ENCODE measurements at places on chromosomes 1 and 21. TPM values are rescaled to one million over a fixed set of nuclear protein-coding genes. Genes with fewer than 3 reads are reported as not detected.

DNA sequence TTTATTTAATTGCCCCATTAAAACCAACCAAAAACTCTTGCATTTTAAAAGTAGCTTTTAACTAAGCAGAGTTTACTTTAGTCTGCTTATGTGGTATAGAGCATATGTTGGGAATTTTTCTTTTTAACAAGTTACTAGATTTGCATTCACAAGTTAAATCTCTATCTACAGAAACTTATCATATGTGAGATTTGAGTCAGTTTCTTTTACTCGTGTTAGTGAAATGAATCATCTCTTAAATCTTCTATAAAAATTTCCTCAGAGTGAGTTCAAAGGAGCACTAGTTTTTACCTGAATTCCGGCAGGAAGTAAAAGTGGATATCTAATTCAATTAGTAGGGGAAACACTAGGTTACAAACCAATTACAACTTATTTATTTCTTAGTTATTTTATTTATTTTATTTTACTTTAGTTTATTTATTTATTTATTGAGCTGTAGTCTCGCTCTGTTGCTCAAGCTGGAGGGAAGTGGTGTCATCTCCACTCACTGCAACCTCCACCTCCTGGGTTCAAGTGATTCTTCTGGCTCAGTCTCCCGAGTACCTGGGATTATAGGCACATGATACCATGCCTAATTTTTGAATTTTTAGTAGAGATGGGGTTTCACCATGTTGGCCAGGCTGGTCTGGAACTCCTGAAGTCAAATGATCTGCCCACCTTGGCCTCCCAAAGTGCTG lies 1609.6 kb upstream of the B3GALT2 start:
- H3K4me1 ChIP-seq, result no peaks in the 10 kb centered on the region
- no peaks in the 10 kb centered on the region for H3K27me3 ChIP-seq
- DNase-seq, result no peak

GRCh38 chr1:212668477-212668876 lies 31.2 kb downstream of the BATF3 start:
- H3K36me3 ChIP-seq, result no peaks in the 10 kb centered on the region
- peaks cover 4% of the 10 kb centered on the region for H3K4me1 ChIP-seq
- peak overlapping the region; percentile 66 for H3K27ac ChIP-seq
- no peak for DNase-seq

GRCh38 chr1:155078469-155079209 lies at the start of gene EFNA3:
TSS of gene EFNA3 (plus strand) at chr1:155078837. CDS start at chr1:155078942, 105 bp downstream.
- H3K27me3 ChIP-seq, result peaks cover 44% of the 10 kb centered on the region
- peak within 1 kb of the TSS; percentile 49 for H3K4me3 ChIP-seq
- peak within 1 kb of the TSS; percentile 65 for H3K27ac ChIP-seq
- no peaks in the 10 kb centered on the region for H3K36me3 ChIP-seq
- H3K4me1 ChIP-seq, result peaks cover 49% of the 10 kb centered on the region
- DNase-seq, result peak; percentile 92

GRCh38 chr21:14531757-14532316 lies 14.3 kb downstream of the SAMSN1 start:
- H3K4me1 ChIP-seq, result no peaks in the 10 kb centered on the region
- H3K27me3 ChIP-seq, result no peaks in the 10 kb centered on the region
- no peak overlapping the region for H3K4me3 ChIP-seq
- no peaks in the 10 kb centered on the region for H3K36me3 ChIP-seq
- DNase-seq, result no peak

DNA sequence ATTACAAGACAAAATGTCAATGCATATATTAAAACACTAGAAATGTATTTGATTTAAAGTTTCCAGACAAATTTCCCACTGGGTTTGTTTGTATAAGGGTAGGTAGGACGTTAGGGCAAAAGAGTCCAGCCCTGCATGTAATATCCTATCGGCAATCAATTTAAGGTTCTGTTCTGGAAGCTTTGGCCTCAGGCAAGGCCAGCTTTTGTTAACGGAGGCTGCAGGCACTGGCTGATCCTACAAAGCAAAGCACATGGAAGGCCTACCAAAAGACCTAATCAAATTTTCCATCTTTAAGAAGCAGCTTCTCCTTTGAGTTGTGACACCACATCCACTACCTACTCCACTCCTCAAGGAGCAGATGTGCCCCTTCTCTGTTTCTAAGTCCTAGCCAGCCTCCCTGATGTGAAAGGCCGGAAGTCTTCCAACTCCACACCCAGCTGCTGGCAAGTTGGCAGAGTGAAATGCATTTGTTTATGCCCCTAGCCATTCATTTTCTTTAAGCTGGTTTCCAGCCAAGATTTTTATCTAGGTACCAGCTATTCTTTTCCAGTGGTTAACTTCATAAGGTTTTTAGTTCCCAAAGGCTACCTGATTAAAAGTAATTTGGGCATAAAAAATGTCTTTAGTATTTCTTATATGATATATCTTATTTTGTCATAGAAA lies 452.6 kb downstream of the PTBP2 start:
- H3K27me3 ChIP-seq, result no peaks in the 10 kb centered on the region
- no peaks in the 10 kb centered on the region for H3K4me1 ChIP-seq
- H3K36me3 ChIP-seq, result no peaks in the 10 kb centered on the region

DNA sequence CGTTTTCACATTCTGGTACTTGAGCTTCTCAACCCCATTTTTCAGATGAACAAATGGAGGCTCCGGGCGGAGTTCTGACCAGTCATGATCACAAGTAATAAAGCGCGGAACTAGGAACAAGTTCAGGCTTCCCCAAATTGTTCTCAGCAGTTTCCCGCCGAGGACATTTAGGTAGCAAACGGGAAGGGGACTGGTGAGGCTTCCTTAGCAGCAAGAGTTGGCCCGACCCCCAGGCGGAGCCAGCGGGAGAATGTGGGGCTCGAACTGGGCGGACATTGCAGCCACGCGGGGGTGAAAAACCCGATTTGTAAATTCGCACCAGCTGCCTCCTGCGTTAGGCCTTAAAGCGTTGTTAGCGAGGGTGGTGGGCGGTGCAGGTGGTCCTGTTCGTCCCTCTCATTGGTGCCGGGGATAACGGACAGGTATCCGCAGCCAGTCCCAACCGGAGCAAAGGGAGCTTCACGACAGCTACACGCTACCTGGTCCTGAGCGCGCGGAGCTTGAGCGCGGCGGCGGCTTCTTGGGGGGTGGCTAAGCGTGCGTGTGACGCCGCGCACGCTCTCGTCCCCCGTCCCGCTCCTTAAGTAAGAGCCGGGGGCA lies 15.3 kb downstream of the SEMA6C start:
- H3K4me3 ChIP-seq, result peak overlapping the region; percentile 22
- H3K4me1 ChIP-seq, result peaks cover 14% of the 10 kb centered on the region
- H3K27me3 ChIP-seq, result peaks cover 17% of the 10 kb centered on the region
- H3K27ac ChIP-seq, result no peak overlapping the region
- peak; percentile 90 for DNase-seq

DNA sequence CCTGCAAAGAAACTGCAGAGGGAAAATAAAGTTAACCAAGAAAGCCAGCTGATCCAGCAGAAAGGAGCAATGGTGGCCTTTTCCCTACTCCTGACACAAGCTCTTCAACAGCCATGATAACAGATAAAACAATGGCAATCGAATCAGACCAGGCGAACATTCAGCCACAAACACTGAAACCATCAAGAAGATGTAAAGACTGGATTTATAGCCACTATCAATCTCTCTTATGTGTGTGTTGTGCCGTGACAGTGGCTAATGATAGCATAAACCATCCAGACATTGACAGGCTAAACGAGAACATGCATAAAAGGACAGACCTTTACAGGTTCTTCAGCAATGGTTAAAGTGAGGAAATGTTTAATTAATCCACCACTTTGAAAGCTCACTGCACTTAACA lies 78.1 kb upstream of the RAB4A start:
- no peak overlapping the region for H3K27ac ChIP-seq
- H3K4me3 ChIP-seq, result no peak overlapping the region
- no peak for DNase-seq

GRCh38 chr1:20848162-20848561 lies 61.1 kb upstream of the HP1BP3 start:
- no peaks in the 10 kb centered on the region for H3K27me3 ChIP-seq
- no peaks in the 10 kb centered on the region for H3K4me1 ChIP-seq
- H3K4me3 ChIP-seq, result no peak overlapping the region
- H3K27ac ChIP-seq, result no peak overlapping the region

DNA sequence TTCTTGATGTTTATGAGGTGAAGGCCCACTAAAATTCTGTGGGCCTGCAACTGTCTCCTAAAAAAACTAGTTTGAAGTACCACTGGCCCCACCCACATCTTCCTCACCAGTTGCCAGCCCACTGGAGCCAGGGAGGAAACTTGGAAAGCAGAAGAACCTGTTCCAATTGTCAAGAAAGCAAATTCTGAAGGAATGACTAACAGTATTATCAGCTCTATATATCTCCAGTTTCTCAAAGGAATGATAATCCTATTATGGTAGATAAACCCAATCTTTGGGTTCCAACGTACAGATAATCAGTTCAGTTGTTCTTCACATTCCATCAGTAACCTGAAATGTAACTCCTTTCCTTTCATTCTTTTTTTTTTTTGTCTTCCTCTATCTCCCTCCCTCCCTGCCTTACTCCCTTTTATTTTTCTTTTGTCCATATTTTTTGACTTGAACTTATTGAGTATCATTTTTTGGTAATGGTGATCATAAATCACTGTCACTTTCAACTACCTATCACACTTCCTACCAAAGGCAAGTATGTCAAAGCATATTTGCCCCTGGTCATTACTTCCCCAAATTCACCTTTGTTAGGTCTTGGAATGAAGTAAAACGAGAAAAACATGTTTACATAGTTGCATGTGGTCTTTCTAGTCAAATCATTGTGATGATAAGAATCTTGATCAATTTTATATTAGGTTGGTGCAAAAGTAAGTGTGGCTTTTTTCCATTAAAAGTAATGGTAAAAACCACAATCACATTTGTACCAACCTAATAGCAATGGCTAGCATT lies 943.4 kb downstream of the TTLL7 start:
- no peak overlapping the region for H3K4me3 ChIP-seq
- no peaks in the 10 kb centered on the region for H3K27me3 ChIP-seq
- H3K36me3 ChIP-seq, result no peaks in the 10 kb centered on the region

DNA sequence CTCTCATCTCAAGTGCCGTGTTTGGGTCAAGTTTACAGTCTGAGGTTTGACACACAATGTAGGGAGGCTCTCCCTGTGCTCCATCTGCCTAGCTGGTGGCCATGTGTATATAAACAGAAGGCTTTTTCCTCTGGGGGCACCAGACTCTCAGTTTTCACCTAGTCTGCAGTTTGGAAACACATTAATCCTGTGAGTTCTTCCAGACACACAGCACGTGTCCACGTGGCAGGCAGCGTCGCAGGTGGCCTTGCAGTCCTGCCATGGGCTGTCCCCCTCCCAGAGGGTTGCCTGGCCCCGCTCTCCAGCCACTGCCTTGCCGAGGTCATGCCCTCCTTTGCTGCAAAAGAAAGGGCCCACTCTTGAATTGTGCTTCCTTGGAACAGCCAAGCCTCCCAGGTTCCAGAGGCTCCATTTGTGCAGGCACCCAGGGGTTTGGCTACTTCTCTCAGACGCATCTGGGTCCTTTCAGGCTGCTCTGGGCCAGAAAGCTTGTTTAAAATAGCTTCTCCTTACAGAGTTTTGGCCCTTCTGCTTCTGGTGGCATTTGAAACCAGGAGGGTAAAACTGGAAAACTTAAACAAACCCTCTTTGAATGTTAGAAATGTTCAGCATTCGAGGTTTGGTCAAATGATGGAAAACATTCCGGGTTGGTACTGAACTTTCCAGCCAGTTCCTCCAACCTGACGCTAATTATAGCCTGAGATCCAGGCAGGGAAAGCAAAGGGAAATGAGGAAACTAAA lies 4.4 kb upstream of the RUNX1 start:
- peaks cover 10% of the 10 kb centered on the region for H3K4me1 ChIP-seq
- no peaks in the 10 kb centered on the region for H3K36me3 ChIP-seq
- no peak overlapping the region for H3K27ac ChIP-seq
- H3K4me3 ChIP-seq, result no peak overlapping the region

The LEFTY2 gene
- polyA plus RNA-seq, result 0.55 TPM

The PTAFR gene
- 1.4 TPM for polyA plus RNA-seq

The SPOCD1 gene
- 2.8 TPM for polyA plus RNA-seq

The OR2L2 gene
- 0.06 TPM for polyA plus RNA-seq
